ENCODE measurements at places on chromosomes 2 and 18.

DNA sequence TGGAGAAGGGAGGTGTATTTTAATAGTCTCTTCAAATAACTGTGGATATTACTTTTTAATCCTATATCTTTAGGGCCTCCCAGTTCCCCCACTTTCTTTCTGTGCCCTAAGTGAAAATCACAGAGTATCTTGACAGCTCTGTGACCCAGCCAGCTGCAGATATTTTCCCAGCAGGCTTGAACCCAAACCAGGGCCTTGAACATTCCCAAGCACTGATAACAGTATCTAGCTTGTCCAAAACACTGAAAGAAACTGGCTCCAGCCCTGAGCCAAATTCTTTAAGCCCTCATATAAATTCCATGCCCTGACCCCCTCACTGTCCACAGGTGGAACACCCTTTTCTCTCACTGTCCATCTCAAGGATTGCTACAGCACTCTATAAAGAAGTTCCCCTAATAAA lies 388.1 kb upstream of the CHAC2 start:
- no peak for DNase-seq

DNA sequence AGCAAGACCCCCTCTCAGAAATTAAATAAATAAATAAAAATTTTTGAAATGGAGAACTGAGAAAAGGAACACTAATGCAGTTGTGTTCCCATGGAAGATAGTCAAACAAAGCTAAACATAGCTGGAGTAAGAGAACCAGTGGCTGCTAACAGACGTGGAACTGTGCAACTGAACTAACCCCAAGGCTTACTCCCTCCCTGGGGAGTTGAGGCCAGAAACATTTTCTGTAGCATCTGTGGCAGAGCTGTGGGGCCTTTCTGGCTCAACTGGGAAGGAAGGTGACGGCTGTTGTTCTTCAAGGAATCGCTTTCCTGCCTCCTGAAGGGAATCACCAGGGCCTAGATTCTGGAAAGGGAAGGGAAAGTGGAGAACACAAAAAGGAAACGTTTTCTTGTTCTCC lies 53.9 kb upstream of the B3GNT2 start:
- no peak for DNase-seq

DNA sequence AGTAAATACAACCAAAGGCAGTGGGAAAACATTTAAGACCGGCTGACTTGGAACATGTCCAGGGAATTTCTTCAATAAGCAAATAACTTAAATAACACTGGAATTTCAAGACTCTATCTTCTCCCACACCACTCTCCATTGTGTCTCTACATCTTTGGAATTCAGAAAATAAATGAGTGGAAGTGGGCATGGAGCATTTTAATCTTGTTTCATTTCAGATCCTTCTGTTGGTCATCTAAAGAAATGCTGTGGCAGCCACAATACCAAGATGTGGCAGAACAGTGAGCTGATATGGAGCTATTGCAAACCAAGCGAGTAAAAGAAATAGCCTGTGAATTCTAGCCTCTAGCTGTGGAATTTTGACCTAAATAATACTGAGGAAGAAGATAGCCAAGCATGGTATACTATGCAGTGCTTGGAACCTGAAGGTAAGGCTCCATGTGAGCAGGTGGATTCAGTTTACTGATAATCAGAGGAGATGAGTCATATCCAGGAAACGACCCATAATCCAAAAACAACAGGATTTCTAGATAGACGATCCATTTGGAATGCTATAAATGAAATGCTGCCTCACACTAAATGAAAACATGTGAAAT lies 157.1 kb upstream of the SCN7A start:
- no peak for DNase-seq

DNA sequence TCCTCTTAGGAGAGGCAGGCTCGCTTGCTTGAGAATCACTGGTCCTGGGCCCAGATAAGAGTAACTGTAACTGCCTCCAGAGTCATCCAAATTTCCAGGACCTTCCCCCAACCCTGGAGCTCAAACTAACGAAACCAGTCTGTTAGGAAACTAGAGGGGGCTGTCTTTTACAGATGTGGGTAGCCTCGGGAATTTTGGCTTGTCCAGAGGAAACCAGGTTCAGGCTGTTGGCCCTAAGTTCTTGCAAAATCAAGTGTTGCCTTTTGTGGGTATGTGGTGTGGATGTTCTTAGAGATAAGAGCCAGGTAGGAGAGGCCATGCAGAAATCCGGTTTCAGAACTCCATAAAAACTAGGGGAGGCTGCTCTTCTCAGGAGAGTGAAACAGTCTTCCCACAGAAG lies 125.0 kb upstream of the DLX2 start:
- no peak for DNase-seq

- DNase-seq: no peak
Observed at GRCh38 chr2:197311421-197312033, 947 bp upstream of the ANKRD44 start.

- no peak for DNase-seq
Observed at GRCh38 chr2:39679805-39680204, 14.1 kb downstream of the TMEM178A start.

DNA sequence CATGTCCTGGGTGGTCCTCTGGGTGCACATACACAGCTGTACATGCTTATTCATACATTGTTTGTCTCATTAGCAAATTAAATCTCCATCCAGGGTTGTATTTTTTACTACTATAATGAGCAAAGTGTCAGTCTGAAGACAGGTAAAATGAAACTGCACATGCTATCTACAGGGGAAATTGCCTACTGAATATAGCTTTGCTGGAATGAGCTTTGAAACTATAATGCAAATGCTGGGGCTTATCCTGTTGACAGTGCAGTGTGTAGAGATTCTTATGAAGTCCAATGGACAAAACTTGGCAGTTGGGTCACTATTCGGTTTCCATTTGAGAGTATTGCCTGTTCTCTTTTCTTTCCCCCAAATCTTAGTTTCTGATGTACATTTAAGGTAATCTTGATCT lies 292.8 kb upstream of the LRP1B start:
- no peak for DNase-seq

GRCh38 chr2:232896111-232896510 lies 26.0 kb downstream of the SNORC start:
- DNase-seq: no peak

DNA sequence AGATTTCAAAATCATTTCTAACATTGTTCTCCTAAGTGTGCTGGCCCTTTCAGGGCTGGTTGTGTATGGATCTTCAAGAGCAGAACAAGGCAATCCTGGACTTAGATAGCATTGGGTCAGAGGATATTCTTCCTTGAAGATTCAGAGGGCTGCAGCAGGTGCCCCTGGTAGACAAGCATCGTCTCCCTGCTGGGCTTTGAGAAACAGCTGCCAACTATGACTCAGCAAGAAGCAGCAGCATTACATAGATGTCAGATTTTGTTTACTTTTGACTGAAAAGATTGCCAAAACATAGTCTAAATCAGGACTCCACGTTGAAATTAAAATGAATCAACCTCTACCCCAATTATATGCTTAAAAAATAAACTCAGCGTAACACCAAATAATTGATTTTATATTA lies 618.8 kb downstream of the SOCS6 start:
- no peak for DNase-seq

Data from stimulated activated CD8-positive, alpha-beta memory T cell treated with anti-CD3 and anti-CD28 coated beads, Interleukin-15, amount 100 ng/mL, for 24 hours (primary cell).